ENCODE measurements at places on chromosomes 6 and 20.

GRCh38 chr20:50848846-50849673 lies 54.2 kb downstream of the BCAS4 start:
- no peak for DNase-seq

DNA sequence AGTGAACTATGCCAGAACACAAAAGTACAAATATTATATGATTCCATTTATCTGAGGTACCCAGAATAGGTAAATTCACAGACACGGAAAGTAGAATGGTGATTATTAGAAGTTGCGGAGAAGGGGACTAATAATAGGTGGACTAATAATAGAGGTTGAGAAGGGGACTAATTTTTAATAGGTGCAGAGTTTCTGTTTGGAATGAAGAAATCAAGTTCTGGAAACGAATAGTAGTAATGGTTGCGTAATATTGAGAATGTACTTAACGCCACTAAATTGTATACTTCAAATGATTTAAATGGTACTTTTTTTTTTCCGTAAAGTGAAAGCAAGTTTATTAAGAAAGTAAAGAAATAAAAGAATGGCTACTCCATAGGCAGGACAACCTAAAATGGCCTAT lies 33.2 kb downstream of the B4GALT5 start:
- DNase-seq, result no peak

GRCh38 chr6:111921103-111921502 lies 47.9 kb upstream of the FYN start:
- DNase-seq, result no peak

DNA sequence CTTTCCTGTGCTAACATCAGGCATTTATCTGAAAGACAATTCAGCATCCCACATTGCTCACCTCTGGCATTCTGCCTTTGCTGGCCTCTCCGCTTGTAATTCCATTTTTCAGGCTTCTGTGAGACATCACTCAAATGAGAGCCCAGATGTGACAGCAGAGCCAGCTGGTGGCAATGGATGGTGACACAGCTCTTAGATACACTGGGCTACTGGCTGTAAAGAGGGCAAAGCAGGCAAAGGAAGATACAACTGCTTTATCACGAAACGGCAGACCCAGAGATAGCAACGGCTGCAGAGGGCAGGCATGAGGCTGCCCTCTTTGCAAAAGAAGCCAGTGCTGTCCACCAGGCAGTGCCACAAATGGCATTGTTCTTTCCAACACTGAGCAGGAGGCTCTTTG lies 329.8 kb downstream of the KIF16B start:
- no peak for DNase-seq

GRCh38 chr6:42359021-42359420 lies 92.7 kb downstream of the TRERF1 start:
- DNase-seq, result no peak

- no peak for DNase-seq
These were observed 3.9 kb upstream of the FANCE start for GRCh38 chr6:35448191-35448590.

- peak; percentile 94 for DNase-seq
These were observed 43.7 kb upstream of the MAP7 start for GRCh38 chr6:136593748-136594490.

DNA sequence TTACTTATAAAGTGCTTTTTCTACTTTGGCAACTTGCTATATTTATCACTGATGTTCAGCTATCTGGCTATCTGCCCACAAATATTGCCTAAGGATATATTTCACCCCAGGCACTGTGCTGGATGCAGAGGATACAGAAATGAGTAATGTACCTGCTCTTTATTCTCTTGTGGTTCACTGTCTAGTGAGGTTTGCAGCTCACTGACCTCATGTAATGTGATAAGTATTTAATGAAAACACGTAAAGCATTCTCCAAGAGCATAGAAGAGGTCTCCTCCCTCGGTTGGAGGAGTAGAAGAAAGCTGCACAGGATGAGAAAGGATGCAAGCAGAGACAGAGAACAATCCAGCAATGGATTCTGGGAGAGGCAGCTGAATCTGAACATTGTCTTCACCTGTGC lies 610.7 kb downstream of the CBLN4 start:
- no peak for DNase-seq

DNA sequence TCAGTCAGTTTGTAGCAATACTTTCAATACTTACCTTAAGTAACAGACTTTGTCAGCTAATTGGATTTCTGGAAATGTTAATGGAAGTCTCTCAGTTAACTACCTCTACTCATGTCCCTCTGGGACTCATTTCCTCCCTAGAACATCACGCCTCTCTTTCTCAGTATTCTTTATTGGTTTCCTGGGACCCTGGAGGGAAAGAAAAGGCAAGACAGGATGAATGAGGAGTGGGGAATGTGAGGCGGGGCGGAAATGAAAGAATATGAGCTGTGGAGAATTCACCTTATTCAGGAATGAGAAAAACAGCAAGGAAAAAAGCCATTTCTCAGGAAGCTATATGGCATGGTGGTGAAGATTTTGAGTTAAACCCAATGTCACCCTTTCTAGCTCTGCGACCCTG lies 62.7 kb downstream of the ANKS1A start:
- DNase-seq, result no peak

DNA sequence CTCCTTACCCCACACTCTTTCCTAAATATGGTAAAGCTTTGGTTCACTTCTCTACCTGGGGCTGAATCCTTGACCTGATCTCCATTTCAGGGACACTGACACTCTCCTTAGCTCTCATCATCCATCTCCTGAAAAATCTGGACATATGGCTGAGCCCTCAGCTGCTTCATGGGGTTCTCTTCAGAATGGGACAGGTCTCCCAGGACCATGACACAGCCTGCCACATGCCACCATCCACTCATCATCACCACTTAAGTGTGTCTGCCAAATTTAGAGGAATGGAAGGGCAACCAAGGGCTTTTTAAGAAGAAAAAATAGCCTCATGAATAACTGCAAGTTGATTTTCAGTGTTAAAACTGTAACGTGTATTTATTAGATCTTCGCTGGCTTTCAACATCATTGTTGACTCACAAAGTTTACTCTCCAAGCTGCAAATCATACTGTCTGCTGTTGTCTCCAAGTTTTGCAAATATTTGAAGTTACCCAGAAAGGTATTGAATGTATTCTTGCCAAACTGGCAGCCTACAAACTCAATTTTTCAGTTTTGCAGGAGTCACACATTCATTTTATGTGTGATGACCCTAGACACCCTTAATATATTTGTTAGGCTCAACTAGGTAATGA lies 41.1 kb downstream of the HS3ST5 start:
- DNase-seq, result no peak

DNA sequence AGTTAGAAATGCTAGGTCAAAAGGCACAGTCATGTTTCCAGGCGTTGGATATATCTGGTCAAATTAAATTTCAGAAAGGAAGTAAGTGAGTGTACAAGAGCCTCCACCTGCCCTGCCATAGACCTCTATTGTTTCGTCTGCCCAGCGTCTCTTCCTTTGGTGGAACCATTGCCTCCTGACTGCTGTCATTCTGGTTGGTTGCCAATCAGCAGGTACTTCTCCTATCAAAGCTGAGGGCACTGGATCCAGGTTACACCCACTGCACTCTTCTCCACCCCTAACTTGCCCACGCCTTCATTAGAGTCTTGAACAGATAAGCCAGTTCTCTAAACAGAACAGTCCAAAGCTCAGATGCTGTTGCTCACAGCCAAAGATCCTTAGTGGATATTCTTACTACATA lies 2.6 kb upstream of the WFDC5 start:
- DNase-seq, result no peak

DNA sequence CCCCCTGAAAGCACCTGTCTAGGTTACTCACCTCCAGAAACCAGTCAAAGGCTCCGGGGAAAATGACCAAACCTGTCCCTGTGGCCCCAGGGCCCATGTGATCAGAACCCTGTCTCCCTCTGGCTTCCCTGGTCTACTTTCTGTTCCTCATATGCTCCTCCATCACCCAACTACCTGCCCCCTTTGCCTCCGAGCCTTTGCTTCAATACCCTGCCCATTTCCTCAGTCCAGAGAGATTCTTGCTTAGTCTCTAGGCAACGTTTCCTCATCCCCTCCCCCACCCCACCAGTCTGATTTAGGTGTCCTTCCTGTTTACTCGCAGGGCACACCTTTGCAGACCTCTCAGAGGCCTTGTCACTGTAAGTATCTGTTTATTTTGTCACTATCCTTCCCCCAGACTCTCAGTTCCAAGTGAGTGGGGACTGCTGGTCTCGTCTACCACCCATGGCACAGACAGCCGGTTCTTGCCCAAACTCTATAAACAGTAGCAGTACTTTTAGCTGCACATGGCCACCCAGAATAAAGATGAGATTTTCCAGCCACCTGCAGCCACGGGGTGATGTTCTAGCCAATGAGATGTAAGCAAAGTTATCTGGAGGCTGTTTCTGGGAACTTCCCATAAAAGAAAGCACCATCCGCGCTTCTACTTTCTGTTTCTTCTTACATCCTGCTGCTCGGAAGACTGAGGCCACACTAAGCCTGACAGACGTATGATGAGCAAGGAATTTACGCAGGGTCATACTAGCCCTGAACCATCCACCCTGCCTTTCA lies 13.3 kb downstream of the ELOVL5 start:
- no peak for DNase-seq
